Activated naive CD4-positive, alpha-beta T cell treated with anti-CD3 and anti-CD28 coated beads, Interleukin-2, amount 50 U/mL, for 72 hours (primary cell): ENCODE measurements at places on chromosomes 16 and 17. TPM values are rescaled to one million over a fixed set of nuclear protein-coding genes. Genes with fewer than 3 reads are reported as not detected.

DNA sequence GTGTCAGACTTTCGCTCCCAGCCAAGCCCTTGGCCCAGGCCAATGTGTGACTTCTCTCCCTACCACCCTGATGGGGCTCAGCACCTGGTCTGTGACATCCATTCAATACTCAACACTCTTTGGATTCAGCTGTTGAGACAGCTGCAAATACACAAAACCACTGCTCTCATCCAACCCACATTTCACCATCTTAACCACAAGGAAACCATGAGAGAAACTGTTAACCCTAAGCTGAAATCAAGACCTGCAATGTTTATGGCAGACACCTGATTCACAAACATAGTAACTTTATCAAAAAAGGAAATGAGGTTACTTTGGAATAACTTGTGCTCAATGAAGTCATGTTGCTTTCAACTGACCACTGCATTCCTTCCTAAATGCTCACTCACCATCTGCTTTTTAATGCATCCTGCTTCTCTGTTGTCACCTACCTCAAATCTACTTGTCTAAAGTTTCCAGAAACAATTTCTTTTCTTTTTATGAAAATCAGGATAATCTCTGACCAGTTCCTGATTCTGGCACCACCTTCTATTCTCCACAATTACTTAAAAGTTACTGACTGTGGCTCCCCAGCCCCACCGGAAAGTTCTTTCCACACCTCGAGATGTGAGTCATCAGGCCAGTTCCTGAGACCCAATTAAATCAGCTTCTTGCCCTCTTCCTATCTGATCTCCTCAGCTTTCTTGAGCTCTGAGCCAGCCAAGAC, 88.2 kb downstream of the NOG start:
- DNase-seq, result no peak

GRCh38 chr17:8151641-8152111, 528 bp downstream of the PER1 start:
- DNase-seq, result no peak

DNA sequence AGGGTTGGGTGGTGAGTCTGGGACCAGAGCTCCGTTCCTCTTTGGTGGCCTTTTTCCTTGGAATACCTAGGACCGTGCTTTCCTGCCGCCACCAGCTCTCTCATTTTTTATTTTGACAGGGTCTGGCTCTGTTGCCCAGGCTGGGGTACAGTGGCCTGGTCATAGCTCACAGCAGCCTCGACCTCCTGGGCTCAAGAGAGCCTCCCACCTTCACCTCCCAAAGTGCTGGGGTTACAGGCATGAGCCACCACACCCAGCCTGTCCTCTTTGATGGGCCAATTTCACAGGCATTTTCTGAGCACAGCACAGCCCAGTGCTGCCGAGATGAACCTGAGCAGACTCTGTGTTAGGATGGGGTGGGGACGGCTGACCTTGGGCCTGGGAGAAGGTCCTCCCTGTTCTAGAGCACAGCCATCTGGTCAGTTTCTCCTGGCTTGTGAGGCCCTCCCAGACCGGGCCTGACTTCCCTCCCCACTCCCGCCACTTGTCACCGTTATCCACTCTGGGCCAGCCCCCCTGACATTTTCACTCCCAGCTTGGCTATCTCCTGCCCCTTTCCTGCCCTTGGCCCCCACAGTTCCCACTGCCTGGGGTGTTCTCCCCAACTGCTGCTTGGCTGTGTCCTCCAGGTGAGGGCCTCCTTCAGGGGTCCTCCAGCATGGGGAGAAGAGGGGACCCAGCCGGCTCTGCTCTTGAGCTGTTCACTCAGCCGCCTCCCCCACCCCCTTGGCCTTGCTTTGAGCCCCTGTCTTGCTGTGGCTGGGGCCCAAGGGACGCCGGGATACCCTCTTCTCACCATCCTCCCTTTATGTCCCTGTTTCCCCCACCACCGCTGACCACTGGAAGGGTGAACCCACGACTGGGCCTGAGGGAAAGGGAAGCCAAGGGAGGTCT, 5.0 kb downstream of the ADCY7 start:
- DNase-seq, result no peak

The TMED6 gene
- total RNA-seq, result 0.39 TPM
